ENCODE measurements at places on chromosomes 6 and 20.

DNA sequence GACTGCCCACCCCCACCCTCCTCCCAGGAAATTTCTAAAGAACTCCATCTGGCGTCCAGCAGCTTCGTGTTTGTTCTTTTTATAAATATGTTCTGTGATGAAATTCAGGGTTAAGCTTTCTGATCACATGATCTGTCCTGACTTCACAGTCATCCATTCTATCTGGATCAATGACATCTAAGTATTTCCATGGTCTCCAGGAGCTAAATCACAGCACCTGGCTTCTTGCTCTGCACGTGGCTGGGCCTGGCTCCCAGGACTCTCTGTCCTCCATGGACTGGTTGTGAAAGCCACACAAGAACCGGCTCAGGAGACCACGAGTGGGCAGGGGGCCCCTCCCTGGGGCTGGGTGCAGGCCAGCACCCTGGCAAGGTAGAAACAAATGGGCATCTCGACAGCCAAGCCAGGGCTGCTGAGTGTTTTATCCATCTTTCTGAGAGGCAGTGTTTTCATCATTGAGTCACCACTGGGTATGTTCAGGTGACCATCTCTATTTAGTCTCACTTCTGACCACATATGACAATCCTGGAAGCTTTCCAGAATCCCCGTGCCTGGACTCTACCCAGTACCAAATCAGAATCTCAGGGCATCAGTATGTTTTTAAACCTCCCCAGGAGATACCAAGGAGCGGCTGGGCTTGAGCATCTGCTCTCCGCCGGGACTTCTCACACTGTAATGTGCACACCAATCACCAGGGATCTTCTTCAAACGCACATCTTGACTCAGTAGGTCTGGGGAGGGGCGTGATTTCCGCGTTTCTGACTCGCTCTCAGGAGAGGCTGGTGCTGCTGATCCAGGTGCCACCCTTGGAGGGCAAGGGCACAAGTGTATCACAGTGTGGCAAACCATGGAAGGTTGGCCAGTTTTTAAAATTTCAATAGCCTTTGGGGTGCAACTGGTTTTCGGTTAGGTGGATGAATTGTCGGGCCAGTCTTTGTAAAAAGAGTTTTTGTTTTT lies 31.6 kb upstream of the PXDC1 start:
- peak; percentile 39 for DNase-seq

DNA sequence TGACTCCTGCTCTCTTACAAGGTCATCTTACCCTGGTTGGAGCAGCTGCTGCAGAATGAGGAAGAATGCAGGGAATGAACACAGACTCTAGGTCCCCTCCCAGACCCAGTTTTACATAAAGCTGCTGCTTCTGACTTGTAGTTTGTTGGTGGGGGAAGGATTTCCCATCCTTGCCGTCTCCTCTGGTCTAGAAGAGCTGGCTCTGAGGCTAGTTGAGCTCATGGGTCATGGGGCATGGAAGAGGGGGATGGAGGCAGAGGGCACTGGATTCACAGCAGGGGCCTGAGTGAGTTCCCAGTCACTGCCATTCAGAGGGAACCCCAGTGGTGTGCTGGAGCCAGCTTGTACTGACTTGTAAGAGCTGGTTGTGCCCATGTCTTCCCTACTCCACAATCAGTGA lies 9.2 kb upstream of the GUCA1A start:
- no peak for DNase-seq

DNA sequence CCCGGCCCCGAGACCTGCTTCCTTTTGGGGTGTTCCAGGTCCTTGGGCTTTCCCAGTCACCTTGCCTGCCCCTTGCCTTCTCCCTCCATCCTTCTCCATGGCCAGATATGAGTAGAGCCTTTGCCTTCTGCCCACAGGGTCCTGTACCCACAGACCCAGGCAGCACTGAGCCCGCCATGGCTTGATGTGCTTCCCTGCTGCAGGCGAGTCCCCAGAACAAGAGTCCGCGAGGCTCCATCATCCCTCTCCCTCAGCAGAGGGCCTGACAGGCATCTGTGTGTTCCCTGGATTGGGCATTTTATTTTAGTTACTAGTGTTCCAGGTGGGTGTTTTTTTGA lies 21.9 kb downstream of the PYGB start:
- DNase-seq, result no peak

- no peak for DNase-seq
Measured at GRCh38 chr6:6221787-6222535, 98.5 kb downstream of the F13A1 start.

- DNase-seq, result peak; percentile 32
Measured at GRCh38 chr6:142275236-142276006, 26.4 kb upstream of the ADGRG6 start.

DNA sequence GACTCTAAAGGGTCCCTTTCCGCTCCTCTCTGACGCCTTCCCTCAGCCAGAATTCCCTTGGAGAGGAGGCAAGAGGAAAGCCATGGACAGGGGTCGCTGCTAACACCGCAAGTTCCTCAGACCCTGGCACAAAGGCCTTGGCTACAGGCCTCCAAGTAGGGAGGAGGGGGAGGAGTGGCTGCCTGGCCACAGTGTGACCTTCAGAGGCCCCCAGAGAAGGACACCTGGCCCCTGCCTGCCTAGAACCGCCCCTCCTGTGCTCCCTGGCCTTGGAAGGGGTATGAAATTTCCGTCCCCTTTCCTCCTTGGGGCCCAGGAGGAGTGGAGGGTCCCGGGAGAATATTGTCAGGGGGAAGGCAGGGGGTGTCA lies 2.7 kb downstream of the VEGFA start:
- no peak for DNase-seq

DNA sequence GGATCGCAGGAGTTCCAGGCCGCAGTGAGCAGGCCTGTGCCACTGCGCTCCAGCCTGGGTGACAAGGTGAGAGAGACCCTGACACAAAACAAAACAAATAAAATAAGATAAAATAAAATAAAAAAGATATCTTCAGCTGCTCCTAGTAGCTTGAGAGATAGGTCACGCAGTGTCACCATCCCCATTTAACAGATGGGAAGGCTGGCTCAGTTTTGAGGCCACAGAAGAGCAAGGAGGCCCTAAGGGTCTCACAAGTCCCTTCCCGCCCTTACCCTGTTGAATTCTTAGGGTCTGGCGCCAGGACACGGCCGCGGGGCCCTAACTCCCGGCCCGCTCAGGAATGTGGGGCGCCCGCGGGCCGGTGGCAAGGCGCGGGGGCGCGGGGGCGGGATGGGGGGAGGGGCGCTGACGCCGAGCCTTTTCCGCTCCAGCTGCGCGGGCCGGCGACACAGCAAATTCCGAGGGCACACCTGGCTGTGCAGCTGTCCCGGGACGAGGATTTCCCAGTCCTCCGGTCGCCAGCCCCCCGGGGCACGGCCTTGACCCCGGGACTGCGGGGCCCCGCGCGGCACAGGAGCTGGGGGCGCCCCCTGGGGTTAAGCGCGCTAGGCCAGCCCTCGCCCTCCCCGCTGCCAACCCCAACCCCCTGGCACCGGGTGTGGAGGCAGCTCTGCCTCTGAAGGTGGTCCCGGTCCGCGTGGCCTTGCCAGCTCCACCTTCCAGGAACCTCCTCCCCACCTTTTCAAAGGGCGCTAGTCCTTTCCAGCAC lies 10.3 kb upstream of the R3HDML start:
- DNase-seq, result no peak

DNA sequence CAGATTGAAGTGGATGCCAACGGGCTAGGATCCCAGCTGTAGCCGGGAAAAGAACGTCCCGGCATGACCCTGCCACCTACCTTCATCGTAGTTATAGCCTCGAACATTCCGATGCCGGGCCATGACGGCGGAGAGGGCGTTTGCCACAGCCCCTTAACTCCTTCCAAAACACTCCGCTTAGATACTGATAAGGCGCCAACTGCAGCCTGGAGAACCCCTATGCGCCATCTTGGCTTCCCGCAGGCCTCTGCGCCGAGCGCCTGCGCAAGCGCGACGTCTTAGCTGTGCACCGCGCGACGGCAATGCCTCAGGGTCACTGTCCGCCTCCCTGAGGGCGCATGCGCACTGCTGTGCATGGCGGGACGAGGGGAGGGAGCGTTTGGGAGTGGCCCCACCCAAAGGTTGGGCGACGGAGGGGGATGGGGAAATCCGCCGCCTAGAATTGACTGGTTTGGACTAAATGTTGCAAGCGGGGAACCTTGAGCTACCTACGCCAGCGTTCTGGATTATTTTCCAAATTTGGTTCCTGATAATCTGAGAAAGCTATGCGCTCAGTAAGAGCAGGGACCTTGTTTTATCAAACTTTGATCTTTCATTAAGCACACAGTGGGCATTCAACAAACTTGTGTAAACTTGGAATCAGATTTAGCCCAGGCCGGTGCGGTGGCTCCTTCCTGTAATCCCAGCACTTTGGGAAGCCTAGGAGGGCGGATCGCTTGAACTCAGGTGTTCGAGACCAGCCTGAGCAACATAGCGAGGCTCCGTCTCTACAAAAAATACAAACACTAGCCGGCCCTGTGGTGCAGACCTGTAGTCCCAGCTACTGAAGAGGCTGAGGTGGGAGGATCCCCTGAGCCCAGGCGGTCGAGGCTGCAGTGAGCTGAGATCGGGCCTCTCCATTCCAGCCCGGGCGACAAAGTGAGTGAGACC lies at the start of gene HBS1L:
Gene HBS1L, minus strand, starts transcription at position 254 of the 930 bp plus-strand sequence. Its CDS starts 131 bp downstream, at position 123.
- DNase-seq, result peak; percentile 98
